ENCODE measurements at places on chromosomes 12 and 14.

DNA sequence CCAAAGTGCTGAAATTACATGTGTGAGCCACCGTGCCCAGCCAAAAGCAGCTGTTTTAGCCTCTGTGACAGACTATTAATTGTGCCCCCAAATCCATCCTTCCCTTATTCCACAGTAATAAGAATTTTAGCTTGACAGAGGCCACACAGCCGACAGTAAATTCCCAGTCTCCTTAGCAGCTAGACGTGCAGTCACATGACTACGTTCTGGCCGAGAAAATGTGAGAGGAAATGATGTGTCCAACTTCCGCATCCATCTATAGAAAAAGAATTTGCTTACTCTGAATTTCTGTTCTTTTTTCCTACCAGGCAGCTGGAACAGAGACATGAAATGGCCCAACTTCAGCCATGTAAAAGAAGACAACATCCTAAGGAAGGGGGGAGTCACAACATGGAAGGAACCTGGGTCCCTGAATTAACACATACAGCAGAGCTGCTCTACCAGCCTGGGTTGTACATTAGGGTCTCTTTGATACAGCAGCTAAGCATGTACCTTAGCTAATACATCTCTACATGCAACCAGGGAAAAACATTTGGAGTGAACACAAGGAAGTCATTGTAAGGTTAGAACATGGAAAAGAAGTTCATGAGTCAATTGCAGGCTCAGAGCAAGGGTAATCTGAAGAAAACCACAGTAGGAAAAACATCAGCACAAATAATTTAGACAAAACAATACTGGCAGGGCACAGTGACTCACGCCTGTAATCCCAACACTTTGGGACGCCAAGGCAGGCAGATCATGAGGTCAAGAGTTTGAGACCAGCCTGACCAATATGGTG, 35.5 kb downstream of the CIT start:
- no peak for DNase-seq

- DNase-seq, result peak; percentile 90
These were observed 157.5 kb downstream of the NRXN3 start for GRCh38 chr14:78327426-78328221.

- no peak for DNase-seq
These were observed 221.1 kb upstream of the RGS6 start for GRCh38 chr14:71711125-71711524.

DNA sequence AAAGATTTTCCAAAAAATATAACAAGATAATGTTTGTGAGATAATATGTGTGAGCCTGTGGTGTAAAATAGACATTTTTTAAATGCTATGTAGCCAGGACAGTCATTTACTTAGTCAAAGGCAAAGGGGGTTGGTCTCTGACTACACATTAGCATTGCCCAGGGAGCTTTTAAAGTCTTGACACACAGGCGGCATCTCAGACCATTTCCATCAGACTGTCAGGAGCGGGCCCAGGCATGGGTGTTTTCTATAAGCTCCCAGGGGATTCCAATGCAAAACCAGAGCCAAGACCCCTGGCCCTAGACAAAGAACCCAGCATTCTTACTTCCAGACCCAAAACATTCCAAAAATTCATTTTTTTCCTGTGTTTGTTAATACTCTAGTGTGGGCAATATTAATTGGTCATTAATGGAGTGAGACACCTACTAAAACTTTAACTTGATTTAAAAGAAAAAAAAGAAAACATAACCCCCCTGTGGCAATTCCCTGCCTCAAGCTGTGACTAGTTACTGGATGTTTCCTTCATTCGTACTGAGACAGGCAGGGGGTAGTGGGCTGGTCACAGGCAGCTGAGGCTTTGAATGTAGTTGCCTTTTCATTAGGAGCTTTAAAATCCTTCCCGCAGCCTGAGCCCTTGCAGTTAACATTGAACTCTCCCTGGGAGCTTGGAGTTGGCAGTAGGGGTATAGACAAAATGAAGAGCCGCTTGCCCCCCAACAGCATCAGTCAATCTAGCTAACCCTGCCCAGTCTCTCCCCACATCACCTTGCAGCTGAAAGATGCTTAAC, 103.7 kb downstream of the CMKLR1 start:
- DNase-seq, result peak; percentile 52

- DNase-seq, result no peak
These were observed 449.1 kb downstream of the RAD51B start for GRCh38 chr14:68268719-68269118.

GRCh38 chr14:69317102-69317755, 57.3 kb downstream of the GALNT16 start:
- peak; percentile 40 for DNase-seq

GRCh38 chr14:44971459-44971858, 9.5 kb downstream of the TOGARAM1 start:
- no peak for DNase-seq

DNA sequence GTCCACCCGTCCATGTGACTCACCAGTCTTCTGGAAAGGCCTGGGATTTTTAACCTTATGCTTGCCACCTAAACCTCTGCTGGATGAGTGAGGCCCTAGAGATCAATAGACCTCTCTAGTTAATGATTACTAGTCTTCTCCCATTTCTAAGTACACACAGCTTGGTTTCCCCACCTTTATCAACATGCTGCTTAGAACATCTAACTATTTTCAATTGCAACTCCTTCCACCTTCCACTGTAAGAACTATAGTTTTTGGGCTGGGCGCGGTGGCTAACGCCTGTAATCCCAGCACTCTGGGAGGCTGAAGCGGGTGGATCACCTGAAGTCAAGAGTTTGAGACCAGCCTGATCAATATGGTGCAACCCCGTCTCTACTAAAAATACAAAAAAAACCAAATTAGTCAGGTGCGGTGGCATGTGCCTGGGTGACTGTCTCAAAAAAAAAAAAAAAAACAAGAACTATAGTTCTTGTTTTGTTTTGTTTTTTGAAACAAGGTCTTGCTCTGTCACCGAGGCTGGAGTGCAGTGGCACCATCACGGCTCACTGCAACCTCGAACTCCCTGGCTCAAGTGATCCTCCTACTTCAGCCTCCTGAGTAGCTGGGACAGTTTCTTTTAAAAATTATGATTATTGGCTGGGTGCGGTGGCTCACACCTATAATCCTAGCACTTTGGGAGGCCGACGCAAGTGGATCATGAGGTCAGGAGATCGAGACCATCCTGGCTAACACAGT, 18.7 kb upstream of the MDM2 start:
- no peak for DNase-seq

GRCh38 chr12:174596-174995, 39.4 kb downstream of the SLC6A12 start:
- DNase-seq, result no peak

DNA sequence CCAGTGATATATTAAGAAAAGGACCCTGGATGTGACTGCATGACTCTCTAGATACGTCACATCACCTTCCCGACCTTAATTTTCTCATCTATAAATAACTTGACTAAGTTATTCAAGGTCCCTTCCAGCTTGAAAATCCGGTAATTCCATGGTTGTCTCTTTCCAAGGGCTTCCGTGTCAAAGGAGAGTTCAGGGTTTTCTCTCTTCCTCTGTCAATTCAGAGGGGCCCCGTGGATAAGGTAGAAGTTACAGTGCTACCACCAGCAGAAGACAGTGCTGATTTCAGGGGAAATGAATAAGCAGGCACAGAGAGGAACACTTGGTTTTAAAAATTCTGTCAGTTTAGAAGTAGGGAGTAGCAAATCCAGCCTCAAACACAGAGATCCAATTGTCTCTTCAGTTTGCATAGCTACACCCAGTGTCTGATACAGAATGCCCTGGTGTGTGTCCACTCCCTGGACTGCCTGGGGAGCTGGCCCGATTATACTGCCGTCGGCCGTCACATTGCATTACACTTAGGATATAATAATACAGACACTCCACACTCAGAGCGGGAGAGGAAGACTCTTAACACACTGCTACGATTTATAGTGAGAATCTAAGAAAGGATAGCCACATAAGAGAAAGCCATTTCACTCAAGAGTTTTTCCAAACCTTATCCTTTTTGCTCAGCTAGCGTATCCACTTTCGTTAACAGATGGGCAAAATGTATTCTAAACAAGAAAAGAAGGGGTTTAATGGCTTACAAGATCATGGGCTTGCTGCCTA, 54.7 kb upstream of the GTF2A1 start:
- DNase-seq, result no peak

- no peak for DNase-seq
These were observed 12.5 kb upstream of the FOXN3 start for GRCh38 chr14:89429199-89430181.

- no peak for DNase-seq
These were observed 61.4 kb upstream of the IFNG-AS1 start for GRCh38 chr12:67927815-67928214.

DNA sequence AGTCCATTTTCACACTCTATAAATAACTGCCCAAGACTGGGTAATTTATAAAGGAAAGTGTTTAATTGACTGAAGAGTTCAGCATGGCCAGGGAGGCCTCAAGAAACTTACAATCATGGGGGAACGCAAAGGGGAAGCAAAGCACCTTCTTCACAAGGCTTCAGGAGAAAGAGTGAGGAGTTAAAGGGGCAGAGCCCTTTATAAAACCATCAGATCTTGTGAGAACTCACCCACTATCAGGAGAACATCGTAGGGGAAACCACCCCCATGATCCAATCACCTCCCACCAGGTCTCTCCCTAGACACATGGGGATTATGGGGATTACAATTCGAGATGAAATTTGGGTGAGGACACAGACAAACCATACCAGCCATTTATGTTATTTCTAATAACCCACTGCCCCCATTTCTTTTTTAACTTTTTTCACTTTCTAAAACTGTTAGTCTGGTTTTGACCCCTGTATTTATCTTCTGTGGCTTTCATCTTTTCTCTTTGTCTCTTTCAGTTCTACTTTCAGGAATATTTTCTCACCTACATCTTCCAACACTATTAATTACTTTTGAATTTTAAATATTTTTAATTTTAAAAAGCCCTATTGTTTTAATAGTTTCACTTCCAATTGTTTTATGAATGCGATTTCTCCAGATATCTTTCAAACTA, 44.5 kb downstream of the WDR89 start:
- DNase-seq, result no peak

- peak; percentile 45 for DNase-seq
These were observed 1.3 kb downstream of the TEAD4 start for GRCh38 chr12:2960390-2960956.

DNA sequence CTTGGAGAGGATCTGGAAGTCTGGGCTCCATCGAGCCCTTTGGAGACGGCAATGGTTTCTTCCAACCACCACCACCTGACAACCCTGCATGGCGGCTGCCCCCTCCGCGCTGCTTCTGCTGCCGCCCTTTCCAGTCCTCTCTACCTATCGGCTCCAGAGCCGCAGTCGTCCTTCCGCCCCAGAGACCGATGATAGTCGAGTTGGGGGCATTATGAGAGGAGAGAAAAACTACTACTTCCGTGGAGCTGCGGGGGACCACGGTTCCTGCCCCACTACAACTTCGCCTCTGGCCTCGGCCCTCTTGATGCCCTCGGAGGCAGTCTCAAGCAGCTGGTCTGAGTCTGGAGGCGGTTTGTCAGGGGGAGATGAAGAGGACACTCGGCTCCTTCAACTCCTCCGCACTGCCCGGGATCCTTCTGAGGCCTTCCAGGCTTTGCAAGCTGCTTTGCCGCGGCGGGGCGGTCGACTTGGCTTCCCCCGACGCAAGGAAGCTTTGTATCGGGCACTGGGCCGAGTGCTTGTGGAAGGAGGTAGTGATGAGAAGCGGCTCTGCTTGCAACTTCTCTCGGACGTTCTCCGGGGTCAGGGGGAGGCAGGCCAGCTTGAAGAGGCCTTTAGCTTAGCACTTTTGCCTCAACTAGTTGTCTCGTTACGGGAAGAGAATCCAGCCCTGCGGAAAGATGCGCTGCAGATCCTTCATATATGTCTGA, 499 bp downstream of the TOGARAM1 start:
- no peak for DNase-seq

DNA sequence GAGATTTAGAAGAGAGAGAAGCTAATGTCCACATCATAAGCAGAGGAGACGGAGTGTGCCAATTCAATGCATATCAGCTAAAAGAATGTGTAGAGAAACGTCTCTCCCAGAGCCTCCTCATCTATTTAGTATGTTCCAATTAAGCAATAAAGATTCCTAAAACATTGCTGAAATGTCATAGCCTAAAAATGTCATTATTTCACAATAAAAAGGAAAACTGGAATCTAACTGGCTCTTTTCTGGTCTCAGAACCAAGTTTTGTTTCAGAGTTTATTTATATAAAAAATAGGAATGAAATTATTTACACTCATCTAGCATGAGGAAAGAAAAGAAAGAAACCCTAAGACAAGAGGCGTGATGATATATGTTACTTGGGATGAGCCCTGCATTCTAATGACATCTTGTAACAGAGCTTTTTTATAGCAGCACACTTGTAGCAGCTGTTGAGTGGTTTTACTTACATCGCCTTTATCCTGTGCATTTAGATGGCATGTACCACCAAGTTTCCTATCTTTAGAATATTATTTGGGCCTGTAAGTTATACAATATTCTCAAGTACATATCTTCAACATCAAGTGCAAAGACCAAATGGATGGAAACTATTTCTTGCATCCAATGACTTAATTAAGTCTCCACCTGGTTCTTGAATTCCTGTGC, 266.3 kb upstream of the PRKD1 start:
- no peak for DNase-seq

DNA sequence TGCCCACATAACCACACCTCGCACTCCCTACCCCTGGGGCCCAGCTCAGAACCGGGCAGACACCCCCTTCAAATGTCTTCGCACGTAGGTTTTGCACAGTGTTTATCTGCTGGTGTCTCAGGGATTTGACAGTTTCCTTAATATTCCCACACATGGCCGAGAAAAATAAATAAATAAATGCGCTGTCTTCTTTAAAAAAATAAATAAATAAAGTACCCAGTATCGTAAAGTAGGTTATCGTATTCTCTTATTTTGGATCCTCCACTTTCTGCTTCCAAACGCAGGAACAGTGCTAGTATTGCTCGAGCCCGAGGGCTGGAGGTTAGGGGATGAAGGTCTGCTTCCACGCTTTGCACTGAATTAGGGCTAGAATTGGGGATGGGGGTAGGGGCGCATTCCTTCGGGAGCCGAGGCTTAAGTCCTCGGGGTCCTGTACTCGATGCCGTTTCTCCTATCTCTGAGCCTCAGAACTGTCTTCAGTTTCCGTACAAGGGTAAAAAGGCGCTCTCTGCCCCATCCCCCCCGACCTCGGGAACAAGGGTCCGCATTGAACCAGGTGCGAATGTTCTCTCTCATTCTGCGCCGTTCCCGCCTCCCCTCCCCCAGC, 710 bp upstream of the FOS start:
- DNase-seq, result no peak

DNA sequence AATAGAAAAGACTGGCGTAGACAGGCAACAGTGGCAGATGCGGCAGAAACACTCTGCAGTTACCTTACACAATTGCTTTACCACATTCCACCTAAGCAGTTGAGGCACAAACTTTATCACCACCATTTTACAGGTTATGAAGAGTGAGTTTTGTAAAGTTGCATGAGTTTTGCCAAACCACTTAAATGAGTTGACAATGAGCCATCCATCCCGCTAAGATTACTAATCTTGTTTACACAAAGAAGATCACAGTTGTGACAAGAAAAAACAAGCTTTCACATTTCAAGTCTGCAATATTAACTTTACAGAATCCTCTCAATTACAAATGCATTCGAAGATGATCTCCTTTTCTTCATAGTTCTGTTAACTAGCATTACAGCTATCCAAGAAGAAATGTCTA, 1.8 kb downstream of the TMCC3 start:
- DNase-seq, result no peak

All from mesendoderm (in vitro differentiated cells).